ENCODE measurements at places on chromosomes 5 and 9.

DNA sequence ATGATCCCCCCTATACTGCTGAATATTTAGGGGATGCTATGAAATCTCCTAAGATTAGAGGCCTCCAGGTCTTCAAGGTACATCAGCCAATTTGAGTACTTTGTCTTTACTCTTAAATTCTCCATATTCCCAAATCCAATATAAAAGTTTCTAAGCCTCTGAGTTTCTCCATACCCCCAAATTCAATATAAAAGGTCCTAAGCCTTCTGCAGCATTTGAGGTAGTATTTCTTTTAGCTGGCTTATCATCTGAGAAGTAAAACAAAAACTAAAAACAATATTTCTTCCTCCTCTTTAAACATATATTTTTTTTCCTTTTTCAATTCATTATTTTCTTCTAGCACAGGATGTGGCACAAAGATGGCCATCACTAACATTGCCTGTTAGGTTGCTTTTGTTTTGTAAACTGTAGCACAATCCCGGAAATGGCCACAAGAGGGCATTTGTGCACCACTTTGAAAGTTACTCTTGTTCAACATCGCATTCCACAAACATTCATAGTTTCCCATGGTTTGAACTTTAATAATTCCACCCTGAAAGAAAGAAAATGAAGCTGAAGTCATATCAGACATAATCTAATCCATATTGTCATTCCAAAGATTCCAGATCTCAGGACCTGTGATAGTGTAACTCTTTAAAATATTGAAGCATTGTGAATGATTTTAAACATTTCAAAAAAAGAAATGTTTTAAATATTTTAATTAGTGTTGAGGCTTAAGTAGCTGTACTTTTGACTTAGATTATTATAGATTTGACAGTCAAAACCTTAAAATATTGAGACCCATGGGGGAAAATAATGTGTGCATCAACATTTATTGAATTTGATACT, 21.0 kb upstream of the SCGB3A2 start:
- DNase-seq: no peak

- no peak for DNase-seq
These were observed 142.7 kb downstream of the TTLL11 start for GRCh38 chr9:121950441-121950840.

- no peak for DNase-seq
These were observed 555.5 kb downstream of the MAT2B start for GRCh38 chr5:164060786-164061355.

- no peak for DNase-seq
These were observed 988.7 kb upstream of the ARRDC3 start for GRCh38 chr5:92371889-92372235.

DNA sequence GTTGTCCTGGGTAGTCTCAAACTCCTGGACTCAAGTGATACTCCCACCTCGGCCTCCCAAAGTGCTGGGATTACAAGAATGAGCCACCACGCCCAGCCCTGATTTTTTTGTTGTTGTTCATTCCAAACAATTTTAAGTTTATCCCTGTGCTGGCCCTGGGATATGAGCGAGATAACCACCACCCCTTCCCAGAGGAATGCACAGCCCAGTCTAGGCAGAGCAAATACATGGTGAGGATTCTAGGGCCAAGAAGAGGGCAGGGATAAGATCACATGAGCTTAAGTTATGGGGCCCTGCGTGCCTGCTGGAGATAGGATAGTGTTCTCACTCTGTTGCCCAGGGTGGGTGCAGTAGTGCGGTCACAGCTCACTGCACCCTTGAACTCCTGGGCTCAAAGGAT, 21.0 kb upstream of the TOR1B start:
- DNase-seq: no peak

GRCh38 chr5:134536876-134537275, 11.4 kb downstream of the JADE2 start:
- DNase-seq: no peak

DNA sequence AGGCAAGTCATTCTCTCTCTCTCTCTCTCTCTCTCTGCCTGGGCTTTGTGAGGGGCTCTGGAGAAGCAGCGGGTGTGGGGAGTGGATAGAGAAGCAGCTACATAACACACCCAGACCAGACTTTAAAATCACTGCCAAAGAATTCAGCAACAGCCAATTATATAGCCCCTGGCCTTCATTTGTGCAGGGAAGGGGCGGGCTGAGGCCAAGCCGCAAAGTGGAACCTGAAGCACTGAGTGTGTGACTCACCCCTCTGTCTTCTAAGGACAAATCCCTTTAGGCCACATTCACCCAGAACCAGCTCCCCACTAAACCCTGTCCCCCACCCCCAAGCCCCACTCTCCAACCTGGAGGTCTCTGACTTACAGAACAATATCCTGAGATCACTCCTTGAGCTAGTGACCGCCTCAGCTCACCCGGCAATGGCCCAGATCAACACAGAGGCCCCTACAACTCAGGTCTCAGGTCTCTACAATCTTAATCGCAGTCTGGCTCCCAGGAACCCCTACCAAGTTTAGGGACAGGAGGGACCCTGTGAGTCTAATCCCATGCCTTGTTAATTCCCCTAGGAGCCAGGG, 6.0 kb downstream of the B4GALT1 start:
- DNase-seq: peak; percentile 82

GRCh38 chr9:134189145-134189469, 24.7 kb upstream of the RNU6ATAC start:
- DNase-seq: peak; percentile 47

DNA sequence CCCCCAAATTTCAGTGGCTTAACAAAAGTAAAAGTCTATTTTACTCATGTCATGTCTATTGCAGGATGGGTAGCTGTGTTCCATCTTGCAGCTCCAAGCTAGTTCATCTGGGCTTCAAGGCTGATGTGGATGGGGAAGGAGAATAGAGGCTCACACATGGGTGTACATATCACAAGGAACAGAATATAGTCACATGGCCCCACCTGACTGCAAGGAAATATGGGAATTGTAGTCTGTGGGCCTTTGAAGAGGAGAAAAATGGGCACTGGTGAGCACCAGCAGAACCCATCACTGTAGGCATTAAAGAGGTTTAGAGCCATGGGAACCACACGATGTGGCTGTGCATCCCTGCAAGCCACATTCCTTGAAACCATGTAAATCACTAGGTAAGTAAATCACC, 17.9 kb upstream of the TRIO start:
- DNase-seq: no peak

GRCh38 chr9:34591248-34591916, 1.9 kb upstream of the CNTFR start:
- peak; percentile 93 for DNase-seq

GRCh38 chr5:181191526-181192336, 13.3 kb downstream of the TRIM7 start:
- peak; percentile 98 for DNase-seq

DNA sequence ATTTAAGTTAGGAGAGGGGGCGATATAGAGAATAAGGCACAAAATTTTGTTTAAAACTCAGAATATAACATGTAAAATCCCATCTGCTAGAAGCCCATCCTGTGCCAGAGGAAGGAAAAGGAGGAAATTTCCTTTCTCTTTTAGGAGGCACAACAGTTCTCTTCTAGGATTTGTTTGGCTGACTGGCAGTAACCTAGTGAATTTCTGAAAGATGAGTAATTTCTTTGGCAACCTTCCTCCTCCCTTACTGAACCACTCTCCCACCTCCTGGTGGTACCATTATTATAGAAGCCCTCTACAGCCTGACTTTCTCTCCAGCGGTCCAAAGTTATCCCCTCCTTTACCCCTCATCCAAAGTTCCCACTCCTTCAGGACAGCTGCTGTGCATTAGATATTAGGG, 18.3 kb downstream of the MOCS2 start:
- no peak for DNase-seq

DNA sequence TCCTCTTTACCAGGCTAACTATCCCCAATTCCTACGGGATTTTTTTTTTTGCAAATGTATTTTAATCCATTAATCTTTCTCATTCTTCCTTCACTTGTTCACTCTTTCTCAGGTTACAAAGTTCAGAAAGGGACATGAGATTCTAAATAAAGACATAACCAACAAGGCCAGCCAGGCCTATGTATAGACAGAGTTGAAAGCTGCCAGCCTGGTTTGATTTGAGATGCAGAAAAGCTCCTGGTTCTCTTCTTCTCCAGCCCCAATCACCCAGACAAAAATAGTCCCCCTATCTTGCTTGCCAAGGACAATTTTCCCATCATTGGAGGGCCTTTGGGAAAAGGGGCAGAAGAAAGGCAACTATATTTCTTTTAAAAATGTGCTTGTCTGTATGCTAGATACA, 398.8 kb downstream of the NFIB start:
- DNase-seq: no peak

DNA sequence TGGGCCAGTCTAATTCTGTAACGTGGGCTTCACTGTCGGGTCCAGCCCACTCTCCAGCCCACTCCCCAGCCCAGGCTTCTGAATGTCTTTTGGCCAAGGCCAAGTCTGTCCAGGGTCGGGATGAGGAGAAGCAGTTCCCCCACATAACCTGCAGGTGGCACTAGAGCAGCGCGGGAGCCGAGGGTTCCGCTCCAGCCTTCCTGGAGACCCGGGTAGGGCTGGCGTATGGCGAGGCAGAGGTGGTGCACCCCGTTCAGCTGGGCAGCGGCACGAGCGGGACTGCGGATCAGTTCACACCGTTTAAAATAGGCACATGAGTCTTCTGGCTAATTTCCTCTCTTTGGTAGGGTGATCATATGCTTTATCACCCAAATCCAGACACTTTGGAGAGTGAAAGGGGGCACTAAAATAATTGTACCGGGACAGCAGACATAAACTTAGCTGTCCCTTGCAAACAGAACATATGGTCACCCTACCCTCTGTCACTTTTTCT, 185.9 kb downstream of the MSX2 start:
- DNase-seq: peak; percentile 77

Data from Right ventricle myocardium inferior (tissue), 1 donor.